ENCODE measurements at places on chromosomes 5 and 9.

GRCh38 chr5:150523472-150524350 is 15.8 kb downstream of the NDST1 start:
- no peak for DNase-seq

DNA sequence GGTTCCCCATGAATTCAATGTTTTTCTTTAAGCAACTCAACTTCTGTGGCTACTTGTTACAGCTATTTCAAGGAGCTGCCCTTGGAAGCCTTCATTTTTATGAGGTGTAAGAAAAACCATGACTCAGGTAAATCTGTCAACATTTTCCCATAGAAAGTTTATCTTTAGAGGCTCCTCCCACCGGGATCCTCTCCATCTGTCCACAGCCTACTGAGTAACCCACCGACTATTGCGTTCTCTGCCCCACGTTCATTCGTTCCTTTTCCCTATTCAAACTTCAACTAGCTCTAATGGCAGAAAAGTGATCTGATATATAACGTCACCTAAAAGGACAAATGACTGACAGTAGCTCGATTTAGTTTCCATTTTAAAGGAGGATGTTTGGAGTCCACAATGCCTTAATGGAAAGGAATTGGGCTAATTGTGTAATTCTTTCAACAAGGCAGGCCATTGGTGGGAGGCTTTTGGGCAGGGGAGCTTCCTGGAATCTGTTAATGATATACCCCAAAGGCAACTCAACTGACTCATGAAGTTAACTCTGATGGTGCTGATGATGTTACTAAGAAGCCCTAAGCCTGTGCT is 29.3 kb upstream of the NR3C1 start:
- no peak for DNase-seq

DNA sequence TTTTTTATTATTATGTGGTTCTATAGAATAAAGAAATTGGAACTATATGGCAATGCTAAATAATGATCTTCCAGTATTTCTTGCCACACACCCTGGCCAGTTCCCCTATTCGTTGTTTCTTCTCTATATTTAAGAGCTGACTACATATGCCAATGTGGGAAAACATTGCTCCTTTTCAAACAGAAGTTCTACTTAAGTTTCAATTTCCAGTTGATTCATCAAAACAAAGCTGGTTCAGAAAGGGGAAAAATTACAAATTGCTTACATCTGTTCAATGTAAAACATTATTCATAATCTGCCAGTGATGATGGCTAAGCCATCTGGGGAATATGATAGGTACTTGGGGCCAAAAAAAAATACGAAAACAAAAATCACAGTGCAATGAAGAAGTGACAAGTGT is 76.9 kb downstream of the ST8SIA4 start:
- DNase-seq, result no peak

GRCh38 chr5:165574100-165574499 is 2068.7 kb downstream of the MAT2B start:
- no peak for DNase-seq

DNA sequence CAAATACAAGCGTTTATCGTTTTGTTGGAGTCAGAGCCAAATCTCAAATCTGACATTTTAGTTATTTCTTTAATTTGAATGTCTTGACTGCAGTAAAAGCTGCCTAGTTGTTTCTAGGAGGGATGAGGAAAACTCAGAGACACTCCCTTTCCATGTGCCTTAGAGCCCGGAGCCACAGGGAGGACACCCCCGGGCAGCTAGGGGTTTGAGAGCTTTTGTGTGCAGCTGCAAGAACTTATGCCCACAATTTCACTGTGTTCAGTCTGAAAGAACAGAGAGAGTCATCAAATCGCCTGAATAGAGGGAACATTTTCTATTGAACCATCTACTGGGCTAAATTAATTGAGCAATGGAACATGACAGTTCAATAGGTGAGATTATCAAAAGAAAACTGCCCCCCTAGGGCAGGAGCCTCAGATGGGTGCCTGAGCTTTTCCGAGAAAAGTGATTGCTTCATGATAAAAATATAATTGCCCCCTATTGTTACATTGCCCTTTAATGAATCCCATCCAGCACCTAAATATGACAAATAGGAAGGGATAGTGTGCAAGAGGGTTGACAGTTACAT is 709.3 kb upstream of the RGMB start:
- DNase-seq, result no peak

- DNase-seq, result no peak
Observed at GRCh38 chr9:27043176-27043575, 37.7 kb upstream of the LRRC19 start.

DNA sequence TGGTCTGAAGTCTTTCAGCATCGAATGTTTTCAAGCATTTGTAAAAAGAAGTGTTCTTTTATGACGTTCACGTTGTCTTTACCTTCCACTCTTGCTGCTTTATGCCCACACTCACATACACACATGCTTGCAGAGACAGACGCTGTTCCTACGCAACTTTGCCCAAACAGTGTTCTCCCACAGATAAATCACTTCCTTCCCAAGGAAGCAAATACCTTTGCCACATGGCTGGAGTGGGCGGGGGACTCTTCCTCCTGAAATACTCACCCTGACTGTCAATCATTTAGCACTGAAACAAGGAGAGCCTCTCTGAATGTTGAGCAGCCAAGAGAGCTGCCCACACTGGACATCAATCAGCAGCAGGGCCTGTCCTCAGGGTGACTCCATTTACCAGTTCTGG is 22.4 kb upstream of the ASTN2 start:
- DNase-seq, result no peak

- DNase-seq, result no peak
Observed at GRCh38 chr5:132466433-132467286, 23.9 kb downstream of the IRF1 start.

DNA sequence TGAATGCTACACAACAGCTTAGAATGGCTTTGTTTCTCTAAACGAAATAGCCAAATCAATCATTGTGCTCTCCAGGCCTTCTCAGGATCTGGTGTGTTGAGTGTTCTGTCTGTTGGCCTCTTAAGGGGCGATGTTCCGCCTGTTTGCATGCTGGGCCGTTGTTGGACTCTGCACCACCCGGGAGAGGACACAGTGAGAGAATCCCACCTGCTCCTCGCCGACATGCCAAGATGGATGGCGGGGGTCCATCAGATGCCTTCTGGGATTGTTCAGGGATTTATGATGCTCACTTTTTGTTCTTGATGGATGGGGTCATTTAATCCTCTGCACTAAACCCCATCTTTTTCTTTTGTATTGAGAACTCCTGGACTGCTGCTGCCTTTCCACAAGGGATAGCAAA is 159.9 kb downstream of the NTRK2 start:
- no peak for DNase-seq

DNA sequence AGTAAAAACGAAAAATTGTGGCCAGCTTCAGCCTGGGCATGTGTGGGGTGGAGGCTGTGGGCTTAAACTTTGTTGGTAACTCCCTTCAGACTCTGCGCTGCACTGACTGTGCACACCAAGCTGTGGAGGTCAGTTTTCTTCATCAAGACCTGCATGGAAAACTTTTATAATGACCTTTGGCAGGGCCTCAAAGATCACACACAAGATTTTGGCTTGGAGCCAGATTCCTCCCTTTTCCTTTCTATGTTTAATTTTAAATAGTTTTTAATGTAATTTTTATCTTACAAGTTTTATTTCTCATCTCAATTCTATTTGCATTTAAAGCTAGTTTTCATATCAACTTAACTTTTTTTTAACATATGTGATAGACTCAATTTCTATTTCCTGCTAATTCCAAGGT is 1211.1 kb upstream of the CDH18 start:
- DNase-seq, result no peak

DNA sequence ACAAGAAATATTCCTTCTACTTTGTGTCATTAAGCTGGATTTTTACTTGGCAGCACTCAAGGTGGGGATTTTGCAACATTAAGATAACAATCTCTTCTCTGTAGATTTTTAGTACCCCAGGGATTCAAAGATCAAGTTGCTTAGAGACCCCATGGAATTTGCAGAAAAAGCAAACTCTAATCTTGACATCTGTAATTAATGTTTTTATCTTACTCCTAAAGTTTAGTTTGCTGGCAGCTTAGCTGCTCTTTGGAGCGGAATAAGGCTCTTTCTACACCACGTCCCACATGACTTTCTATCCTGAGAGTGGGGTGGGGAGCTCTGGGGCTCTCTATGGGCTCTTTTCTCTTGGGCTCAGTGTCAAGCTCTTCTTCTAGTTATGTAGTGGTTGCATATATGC is 21.7 kb upstream of the SPDL1 start:
- no peak for DNase-seq

- no peak for DNase-seq
Observed at GRCh38 chr9:13268469-13268868, 11.0 kb downstream of the MPDZ start.

GRCh38 chr9:71003346-71003745 is 118.1 kb downstream of the TRPM3 start:
- DNase-seq, result no peak

DNA sequence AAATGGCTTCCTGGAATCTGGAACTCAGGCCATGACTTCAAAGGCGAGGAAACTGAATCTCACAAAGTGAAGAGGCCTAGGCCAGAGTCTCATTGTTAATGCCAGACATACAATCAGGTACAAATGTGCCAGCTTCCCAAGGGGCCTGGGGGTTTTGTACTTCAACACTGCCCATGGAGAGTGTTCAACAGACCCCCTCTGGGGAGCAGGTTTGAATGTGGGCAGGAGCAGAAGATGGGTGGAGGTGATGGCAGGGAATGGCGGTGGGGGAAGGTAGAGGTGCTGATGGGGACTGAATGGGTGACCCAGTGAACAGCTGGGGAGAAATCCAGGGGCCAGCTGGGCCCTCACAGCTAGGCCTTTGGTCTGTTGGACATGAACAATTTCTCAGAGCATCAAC is 12.0 kb downstream of the FOXI1 start:
- DNase-seq, result no peak

- DNase-seq, result no peak
Observed at GRCh38 chr5:104170926-104171325, 608.3 kb upstream of the NUDT12 start.

GRCh38 chr5:142036918-142037317 is 24.1 kb upstream of the GNPDA1 start:
- DNase-seq, result no peak

GRCh38 chr5:135214897-135215616 is 181.0 kb upstream of the PITX1 start:
- DNase-seq, result peak; percentile 39

DNA sequence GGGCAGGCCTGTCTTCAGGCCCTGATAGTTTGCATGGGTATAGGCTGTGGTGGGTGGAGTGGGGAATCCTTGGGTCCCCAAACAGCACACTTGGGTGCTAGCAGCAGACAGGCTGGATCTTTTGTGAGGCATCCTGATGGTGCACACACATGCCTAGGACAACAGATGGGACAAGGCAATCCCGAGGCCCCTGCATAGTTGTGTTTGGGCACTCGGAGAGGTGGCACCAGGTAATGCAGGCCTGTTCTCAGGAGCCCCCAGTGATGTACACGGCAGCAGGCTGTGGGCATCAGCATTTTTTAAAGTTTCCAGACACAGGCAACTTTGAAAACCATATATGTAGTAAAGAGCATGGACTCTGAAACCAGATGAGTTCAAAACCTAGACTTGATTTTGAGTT is 65.4 kb downstream of the EPB41L4A start:
- no peak for DNase-seq

- DNase-seq, result no peak
Observed at GRCh38 chr5:174745590-174746103, 21.3 kb downstream of the MSX2 start.

- no peak for DNase-seq
Observed at GRCh38 chr9:95004411-95005277, 278.1 kb downstream of the AOPEP start.

DNA sequence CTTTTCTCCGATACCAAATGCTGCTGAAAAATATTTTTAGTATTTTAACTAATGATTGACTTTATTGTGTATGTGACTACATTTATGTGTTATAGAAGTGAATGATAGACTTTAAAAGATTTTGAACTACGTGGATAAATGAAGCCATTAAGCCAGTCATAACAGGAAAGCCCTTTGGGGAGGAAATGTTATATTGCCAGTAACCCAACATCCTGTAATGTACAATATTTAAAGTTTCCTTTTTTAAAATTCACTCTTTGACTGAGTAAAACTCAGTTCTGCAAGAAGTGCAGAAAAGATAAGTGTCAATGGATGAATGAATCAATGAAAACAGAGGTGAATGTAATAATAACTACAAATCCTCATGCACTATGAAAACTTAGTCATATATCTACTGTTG is 102.6 kb upstream of the TLE4 start:
- no peak for DNase-seq

DNA sequence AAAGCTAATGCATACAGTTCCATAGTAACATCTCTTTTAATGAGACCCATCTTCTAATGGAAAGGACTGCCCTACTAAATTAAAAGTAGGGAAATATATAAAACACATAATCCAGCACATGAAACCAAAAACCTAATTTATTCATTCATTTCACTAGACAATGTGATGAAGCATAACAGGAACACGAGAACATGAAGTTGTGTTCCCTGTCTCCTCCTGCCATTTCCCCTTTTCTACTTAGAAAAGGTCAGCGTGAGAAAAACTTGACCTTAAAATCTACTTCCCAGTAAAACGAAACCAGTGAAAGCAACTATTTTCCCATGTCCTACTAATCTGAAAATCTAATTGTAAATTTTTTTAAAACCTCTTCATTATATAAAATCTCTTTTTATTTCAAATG is 847.5 kb downstream of the TLE1 start:
- no peak for DNase-seq

- no peak for DNase-seq
Observed at GRCh38 chr9:6098431-6098830, 83.0 kb upstream of the RANBP6 start.

GRCh38 chr9:31604531-31604930 is 779.9 kb upstream of the ACO1 start:
- DNase-seq, result no peak

DNA sequence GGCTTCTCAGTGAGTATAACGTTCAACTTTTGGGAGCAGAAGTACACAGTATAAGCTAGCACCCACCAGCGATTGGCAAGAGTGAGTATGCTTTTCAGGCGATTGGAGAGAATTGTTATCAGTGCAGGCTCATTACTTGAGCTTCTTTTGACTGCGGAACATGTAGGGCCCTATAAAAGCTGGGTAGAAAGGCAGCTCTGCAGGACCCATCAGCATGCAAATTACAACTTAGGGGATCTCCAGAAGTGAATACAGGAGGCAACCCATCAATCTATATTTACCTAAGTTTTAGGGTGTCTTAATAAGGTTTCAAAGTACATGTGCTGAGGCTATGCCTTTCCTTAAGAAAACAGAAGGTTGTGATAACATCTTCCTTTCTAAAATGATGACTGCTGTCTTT is 225.0 kb downstream of the MLLT3 start:
- DNase-seq, result no peak

DNA sequence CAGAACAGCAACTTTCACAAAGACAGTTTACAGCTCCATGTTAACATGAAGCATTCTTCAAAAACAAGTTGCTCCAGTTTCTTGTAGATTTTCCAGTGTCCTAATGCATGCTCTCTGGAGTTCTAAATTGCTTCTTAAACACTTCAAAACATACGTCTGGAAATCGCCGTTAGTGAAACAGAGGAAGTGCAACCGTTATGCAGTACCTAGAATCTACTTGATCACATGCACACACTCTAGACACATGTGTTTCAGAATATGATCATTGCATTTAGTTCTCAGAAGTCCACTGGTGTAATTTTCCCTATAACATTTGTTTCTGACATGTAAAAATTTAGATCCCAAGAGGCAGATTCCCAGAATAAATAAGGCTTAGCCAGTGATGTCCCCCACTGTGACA is 41.1 kb upstream of the RUFY1 start:
- DNase-seq, result no peak

GRCh38 chr9:83403527-83404238 is 134.5 kb downstream of the FRMD3 start:
- DNase-seq, result peak; percentile 24
